ENCODE measurements at places on chromosomes 7 and 10.

DNA sequence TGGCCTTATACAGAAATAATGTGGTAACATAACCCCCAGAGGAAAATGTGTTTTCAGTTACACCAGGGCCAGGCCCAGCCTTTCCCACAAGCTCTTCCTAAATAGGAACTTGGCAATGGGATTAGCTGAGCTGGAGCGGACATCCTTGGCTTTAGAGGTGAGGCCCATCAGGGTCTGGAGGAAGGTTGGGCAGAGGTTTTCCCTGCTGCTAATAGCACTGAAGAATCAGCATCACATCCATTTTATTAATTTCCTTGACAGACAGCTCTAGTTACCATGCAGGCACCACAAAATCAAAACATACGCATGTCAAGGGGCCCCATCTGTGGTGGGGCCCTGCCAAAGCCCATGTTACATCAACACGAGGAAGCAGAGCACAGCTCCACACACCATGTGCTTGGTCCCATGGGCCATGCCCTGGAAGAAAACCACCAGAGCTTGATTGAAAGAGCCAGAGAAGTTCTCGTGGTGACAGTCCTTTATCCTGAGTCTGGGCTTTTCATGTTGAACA is 566.6 kb downstream of the KCNMA1 start:
- DNase-seq = no peak

DNA sequence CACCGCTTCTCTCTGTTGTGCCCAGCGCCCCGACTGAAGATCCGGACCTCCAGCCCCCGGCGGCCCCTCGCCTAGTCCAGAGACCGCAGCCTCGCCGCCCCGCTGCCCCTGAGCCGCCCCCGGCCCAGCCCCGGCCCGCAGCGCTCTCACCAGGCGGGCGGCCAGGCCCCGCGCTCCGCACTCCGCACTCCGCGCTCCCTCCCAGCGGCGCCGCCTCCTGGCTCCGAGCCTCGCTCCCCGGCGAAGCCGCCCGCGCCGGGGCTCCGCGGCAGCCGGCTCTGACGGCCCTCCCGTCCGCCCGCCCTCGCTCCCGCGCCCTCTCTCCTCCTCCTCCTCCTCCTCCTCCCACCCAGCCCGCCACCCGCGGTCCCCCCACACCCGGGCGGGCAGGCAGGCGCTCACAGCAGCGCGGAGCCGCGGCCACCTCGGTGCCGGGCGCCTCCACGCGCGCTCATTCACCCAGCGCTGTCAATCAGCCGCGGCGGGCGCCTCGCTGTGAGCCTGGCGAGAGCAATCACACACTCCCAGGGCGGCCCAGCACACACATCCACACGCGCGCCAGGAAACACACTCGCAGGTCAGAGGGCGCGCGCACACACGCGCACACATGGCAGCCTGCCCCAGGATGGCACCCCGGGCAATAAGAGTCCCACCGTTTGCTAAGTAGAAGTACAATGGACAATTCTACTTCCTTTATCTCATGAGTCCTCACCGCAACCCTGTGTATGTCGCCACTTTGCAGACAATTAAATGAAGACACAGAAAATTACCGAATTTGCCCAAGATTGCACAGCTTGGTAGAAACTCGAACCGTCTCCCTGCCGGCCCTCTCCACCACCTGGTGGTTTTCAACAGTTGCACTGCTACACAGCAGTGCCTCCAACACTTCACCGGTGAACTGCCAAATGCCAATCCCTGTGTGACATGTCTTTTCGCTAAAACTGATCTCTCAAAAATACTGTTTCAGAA is at the start of gene PRRT4:
TSS of gene PRRT4 (minus strand) at position 280 of the 969 bp plus-strand sequence.
- DNase-seq = peak; percentile 57

GRCh38 chr7:149616898-149617297 is 119.3 kb upstream of the ZNF746 start:
- DNase-seq = no peak

GRCh38 chr10:44995914-44996669 is 4.6 kb upstream of the ZNF22 start:
- DNase-seq = peak; percentile 45

Data from KBM-7 (cell line).